ENCODE measurements at places on chromosomes 7 and 10.

GRCh38 chr7:70565721-70566370 lies 566.1 kb upstream of the GALNT17 start:
- DNase-seq = no peak

- DNase-seq = no peak
Measured at GRCh38 chr10:91596825-91597196, 36.1 kb downstream of the PPP1R3C start.

DNA sequence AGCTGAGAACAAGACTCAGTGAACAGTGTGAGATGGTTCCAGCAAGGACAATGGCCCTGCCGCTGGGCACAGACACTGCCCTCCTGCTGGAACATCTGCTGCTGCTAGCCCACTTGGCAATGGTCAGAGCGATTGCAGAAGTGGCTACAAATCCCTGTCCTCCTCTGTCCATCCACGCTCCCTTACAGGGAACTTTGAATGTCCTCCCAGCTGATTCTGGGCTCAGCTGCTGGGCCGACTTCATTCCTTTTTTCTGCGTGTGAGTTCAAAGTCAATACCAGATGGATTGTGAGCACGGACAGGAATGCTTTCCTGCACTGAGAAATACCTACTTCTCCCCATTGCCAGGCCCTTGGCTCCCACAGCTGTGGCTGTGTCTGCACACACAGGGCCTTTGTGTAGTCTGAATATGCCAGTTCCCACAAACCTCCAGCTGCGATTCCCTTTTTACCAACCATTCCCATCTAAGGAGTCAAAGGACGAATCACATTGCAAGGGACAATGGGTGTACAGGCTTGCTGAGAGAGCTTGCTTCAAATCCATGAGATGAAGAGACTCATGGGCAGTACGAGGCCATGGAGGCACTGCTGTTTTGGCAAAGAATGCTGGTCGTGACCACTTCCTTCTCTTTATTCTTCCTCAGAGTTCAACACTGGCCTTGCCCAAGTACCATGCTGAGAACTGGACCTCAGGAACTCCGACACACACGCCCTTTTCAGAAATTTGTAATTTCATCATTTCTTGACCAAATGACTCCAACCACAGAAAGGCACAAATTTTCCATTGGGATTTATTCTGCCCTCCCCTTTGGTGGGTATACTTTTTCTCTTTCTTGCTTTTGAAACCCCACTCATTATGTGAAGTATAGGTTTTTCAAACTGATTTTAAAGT lies 44.2 kb downstream of the BPGM start:
- no peak for DNase-seq

DNA sequence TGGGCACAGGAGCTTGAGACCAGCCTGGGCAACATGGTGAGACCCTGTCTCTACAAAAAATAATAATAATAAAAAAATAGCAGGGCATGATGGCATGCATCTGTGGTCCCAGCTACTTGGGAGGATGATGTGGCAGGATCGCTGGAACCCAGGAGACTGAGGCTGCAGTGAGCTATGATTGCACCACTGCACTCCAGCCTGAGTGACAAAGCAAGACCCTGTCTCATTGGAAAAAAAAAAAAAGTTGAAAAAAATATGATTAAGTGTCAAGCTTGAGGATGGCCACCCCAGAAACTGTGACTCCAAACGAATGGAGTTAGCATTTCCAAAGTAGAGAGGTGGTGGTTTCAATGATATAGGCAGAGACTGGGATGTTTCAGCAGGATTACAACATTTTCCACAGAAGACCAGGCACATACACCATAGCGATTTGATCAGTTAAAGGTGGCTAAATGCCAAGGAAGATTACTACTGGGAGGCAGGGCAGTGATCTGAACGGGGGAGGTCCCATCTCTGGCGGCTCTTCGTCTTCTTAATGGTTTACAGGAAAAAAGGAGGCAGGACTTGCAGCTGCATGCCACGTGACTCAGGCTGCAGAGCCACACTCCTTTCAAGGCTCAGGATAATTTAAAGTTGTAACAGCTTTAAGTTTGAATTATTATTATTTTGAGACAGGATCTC lies 250.6 kb upstream of the GALNT17 start:
- DNase-seq = no peak

DNA sequence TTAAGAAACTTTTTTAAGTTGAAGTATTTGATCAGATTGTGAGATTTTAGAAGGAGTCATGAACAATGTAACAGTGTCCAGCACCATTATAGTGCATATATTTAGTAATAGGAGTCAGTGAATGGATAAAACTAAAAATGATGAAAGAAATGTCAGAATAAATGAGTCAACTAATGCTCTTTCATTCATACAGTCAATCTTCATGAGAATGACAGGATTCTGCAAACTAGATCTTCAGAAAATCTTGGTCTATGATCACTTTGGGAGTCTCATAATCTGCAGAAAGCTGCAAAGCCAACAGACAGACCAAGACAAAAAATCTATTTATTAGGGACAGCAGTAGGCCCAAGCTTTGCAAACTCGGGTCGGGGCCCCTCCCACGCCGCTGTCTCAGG lies 710 bp downstream of the RNLS start:
- DNase-seq = no peak

DNA sequence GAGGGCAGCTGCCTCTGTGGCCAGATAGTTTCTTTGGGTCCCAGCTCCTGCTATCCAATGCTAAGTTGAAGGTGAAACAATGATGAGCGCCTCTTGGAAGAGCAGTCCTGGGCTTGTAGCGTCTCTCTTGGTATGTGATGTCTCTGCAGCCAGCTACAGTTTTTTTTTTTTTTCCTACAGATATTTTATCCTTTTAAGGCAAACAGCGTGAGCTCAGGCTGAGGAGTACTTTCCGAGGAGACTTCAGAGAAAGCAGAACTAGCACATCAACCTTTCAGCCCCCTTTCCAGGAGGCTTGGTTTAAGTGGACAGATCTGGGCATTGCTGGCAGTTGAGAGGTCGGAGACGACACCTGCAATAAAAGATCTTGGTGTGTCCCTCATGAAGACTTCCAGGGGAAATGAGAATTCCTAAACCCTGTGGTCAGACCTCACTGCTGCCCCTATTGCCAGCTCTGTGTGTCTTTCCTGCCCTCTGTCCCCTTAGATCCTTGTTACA lies 9.1 kb downstream of the PRKG1 start:
- DNase-seq = no peak

DNA sequence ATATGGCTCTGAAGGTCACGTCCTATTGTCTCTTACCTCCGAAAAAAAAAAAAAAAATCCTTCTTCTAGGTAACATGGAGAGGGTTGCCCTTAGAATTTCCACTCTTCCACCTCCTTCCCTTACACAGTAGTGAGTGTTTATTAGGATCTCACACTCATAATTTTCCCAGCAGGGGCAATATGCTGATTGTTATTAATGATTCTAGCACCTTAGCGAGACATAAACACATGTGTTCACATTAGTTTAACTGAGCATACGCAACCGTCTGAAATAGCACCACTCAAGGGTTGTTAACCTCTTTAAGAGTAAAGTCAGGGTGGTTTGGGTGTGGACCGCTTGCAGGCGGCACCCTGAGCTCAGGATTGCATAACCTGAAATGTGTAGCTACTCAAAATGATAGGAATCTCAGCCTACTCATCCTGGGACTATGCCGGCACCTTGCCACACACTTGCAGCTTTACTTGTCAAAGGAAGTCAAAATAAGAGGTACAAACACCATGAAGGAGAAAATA lies 52.2 kb downstream of the CPEB3 start:
- DNase-seq = no peak

DNA sequence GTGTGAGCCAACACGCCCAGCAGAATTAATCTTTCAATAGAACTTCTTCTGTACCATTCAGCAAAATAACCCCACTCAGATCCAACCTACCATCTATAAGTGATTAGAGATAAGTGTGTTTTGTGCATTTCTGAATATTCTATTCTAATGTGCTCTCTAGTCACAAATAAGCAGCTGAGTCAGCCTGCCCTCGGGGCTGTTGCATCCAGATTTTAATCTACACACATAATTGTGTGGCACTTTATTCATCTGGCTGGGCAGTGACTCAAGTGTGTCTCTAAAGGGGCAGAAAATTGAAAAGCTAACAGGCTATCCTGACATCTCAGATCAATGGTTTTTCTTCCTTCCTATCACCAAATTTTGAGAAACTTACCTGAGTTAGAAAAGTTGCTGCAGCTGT lies 60.3 kb downstream of the PRR15 start:
- DNase-seq = no peak

- no peak for DNase-seq
Measured at GRCh38 chr10:62853710-62854109, 37.5 kb upstream of the EGR2 start.
